Left lung (tissue), 14 donors: ENCODE measurements at places on chromosomes 5 and 9. TPM values are rescaled to one million over a fixed set of nuclear protein-coding genes. Genes with fewer than 3 reads are reported as not detected.

The SHC3 gene
- total RNA-seq, result 19.2 TPM

- no peaks in the 10 kb centered on the region for H3K36me3 ChIP-seq
- peak overlapping the region; percentile 78 for H3K27ac ChIP-seq
- DNase-seq, result peak; percentile 83
- H3K4me3 ChIP-seq, result peak overlapping the region; percentile 41
These were observed 40.7 kb upstream of the HSD17B4 start for GRCh38 chr5:119411361-119412278.

The FAM221B gene
- not detected for total RNA-seq

GRCh38 chr5:179852993-179853547 lies 5.5 kb downstream of the MRNIP start:
- H3K4me1 ChIP-seq, result peaks cover 13% of the 10 kb centered on the region
- DNase-seq, result no peak
- no peaks in the 10 kb centered on the region for H3K27me3 ChIP-seq
- H3K36me3 ChIP-seq, result peaks cover 41% of the 10 kb centered on the region

The DPYSL3 gene
- 64.3 TPM for total RNA-seq

DNA sequence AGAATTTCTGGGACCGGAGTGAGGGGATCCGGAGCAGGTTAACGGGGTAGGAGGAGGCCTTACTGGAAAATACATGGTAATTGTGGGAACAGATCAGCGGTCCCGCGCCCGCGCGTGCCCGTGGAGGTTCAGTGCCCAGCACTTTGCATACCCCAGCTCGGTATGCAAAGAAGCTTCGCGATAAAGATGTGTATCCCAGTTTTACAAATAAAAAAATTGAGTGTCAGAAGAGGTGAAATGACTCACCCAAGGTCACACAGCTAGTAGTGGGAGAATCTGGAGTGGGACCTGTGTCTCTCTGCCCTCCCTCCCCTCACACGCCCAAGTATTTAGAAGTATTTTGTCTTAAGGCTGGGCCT lies 967 bp downstream of the NEURL1B start:
- H3K36me3 ChIP-seq, result no peaks in the 10 kb centered on the region
- DNase-seq, result no peak
- no peaks in the 10 kb centered on the region for H3K27me3 ChIP-seq
- peaks cover 13% of the 10 kb centered on the region for H3K4me1 ChIP-seq

GRCh38 chr5:178152491-178153444 lies 917 bp downstream of the NHP2 start:
- peak overlapping the region; percentile 80 for H3K27ac ChIP-seq
- no peak for DNase-seq
- no peaks in the 10 kb centered on the region for H3K27me3 ChIP-seq
- peaks cover 39% of the 10 kb centered on the region for H3K36me3 ChIP-seq

DNA sequence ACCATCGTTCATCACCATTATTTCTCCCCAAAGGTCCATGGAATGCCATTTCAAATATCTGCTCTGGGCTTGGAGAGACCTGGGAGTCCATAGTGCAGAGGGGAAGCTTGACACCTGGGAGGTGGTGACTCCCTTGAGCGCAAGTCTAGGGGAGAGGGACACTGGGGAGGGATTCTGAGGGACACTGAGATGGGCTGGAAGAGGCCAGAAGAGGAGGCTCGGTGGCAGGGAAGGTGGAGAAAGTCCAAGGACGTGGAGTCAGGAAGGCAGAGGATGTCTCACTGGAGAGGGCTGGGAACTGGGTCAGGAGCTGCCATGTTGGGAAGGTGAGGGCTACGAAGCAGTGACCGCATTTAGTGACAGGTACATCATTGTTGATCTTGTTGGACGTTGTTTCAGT lies 160.3 kb upstream of the MVB12B start:
- DNase-seq, result no peak
- H3K4me3 ChIP-seq, result no peak overlapping the region
- H3K27me3 ChIP-seq, result no peaks in the 10 kb centered on the region
- H3K36me3 ChIP-seq, result no peaks in the 10 kb centered on the region
- no peak overlapping the region for H3K27ac ChIP-seq
- no peaks in the 10 kb centered on the region for H3K4me1 ChIP-seq

GRCh38 chr9:37997636-37998374 lies 71.2 kb downstream of the SHB start:
- no peaks in the 10 kb centered on the region for H3K36me3 ChIP-seq
- H3K4me3 ChIP-seq, result no peak overlapping the region
- no peak overlapping the region for H3K27ac ChIP-seq
- H3K27me3 ChIP-seq, result no peaks in the 10 kb centered on the region
- H3K4me1 ChIP-seq, result peaks cover 67% of the 10 kb centered on the region

DNA sequence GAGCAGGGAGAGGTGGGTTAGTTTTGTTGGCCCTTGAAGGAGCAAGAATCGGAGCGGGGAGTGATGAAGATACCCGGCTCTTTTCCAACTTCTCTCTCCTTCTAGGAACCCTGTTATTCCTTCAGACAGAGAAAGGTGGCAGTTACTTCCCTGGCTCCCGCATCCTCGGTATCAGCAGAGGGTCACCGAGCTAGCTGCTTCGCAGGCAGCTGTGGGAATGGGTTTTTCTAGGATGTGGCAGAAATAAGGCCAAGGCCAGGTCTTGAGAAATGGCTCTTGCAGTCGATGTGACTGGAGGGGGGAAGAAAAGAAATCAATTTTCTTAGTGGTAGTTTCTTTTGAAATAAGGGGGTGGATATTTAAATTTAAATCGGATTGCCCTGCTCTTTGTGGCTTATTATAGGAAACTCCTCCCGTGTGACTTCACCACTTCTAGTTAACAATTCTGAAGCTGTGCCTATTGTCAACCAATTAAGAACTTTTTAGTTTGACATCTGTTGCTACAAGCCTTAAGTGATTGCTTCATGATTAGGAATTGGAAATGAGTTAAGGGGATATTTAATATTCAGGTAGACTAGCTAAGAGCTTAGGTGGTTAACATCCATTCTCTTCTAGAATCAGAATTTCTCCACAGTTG lies 1.4 kb downstream of the SAP30L start:
- H3K4me1 ChIP-seq, result peaks cover 55% of the 10 kb centered on the region
- DNase-seq, result no peak
- peak overlapping the region; percentile 80 for H3K27ac ChIP-seq
- no peaks in the 10 kb centered on the region for H3K36me3 ChIP-seq

GRCh38 chr9:19925674-19926503 lies 137.1 kb upstream of the SLC24A2 start:
- H3K4me1 ChIP-seq, result peaks cover 6% of the 10 kb centered on the region
- H3K4me3 ChIP-seq, result peak overlapping the region; percentile 10
- no peak overlapping the region for H3K27ac ChIP-seq
- H3K27me3 ChIP-seq, result no peaks in the 10 kb centered on the region

GRCh38 chr9:83472221-83472665 lies 66.0 kb downstream of the FRMD3 start:
- no peak for DNase-seq
- no peaks in the 10 kb centered on the region for H3K36me3 ChIP-seq
- H3K4me1 ChIP-seq, result peaks cover 37% of the 10 kb centered on the region

- H3K4me3 ChIP-seq, result no peak overlapping the region
- no peaks in the 10 kb centered on the region for H3K36me3 ChIP-seq
- no peak for DNase-seq
- no peak overlapping the region for H3K27ac ChIP-seq
- H3K4me1 ChIP-seq, result no peaks in the 10 kb centered on the region
These were observed 86.3 kb upstream of the IRX1 start for GRCh38 chr5:3509290-3509689.

DNA sequence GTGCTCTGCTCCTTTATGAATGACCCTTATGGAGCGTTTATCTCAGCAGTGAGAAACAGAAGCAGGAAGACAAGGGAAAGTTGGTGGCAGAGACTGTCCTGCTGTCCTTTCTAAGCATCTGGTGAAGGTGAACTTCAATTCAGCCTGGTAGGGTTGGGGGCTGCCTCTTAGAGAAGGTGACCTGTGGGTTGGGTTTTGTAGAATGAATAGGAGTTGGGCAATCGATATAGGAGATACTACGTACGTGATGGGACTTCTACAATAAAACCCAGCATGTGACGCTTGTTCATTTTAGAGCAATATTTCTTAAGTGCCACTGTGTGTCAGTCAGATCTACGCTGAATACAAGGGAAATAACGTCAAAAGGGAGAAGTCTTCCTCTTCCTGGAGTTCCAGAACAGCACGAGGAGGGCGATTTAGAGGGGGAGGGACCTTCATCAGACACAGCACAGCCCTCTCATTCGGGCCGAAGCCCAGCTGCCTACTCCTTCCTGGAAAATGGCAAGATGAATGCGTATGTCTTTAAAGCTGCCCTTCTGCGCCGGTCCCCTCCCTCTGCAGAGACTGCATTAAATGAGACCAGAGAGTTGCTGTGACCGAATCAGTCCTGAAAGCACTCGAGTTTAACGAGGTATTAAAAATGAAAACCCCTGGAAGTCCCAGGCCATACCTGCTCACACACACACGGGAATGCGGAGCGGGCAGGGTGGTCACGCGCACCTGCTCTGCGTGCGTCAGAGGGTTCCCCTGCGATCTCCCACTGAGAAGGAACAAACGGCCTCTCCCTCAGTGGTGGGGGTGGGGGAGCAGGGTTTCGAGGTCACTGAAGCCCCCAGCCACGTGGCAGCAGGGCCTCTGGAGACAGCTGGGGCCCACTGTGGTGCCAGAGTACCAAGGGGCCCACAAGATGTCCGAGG lies 85.3 kb upstream of the SARDH start:
- H3K27me3 ChIP-seq, result no peaks in the 10 kb centered on the region
- H3K4me3 ChIP-seq, result no peak overlapping the region
- no peak for DNase-seq
- no peak overlapping the region for H3K27ac ChIP-seq
- H3K36me3 ChIP-seq, result no peaks in the 10 kb centered on the region

- no peaks in the 10 kb centered on the region for H3K4me1 ChIP-seq
- no peak overlapping the region for H3K27ac ChIP-seq
- no peak for DNase-seq
- no peaks in the 10 kb centered on the region for H3K36me3 ChIP-seq
- H3K27me3 ChIP-seq, result no peaks in the 10 kb centered on the region
- H3K4me3 ChIP-seq, result no peak overlapping the region
These were observed 284.4 kb downstream of the PIK3R1 start for GRCh38 chr5:68499987-68500386.

The GABBR2 gene
- total RNA-seq, result 0.89 TPM

The HRCT1 gene
- 3.1 TPM for total RNA-seq

- DNase-seq, result no peak
- no peaks in the 10 kb centered on the region for H3K27me3 ChIP-seq
- no peak overlapping the region for H3K27ac ChIP-seq
- H3K36me3 ChIP-seq, result no peaks in the 10 kb centered on the region
These were observed 18.7 kb downstream of the RETREG1 start for GRCh38 chr5:16597946-16598694.

- H3K4me1 ChIP-seq, result no peaks in the 10 kb centered on the region
- no peaks in the 10 kb centered on the region for H3K36me3 ChIP-seq
- no peak overlapping the region for H3K4me3 ChIP-seq
- H3K27ac ChIP-seq, result no peak overlapping the region
These were observed 722.9 kb upstream of the RGMB start for GRCh38 chr5:98050583-98050982.

DNA sequence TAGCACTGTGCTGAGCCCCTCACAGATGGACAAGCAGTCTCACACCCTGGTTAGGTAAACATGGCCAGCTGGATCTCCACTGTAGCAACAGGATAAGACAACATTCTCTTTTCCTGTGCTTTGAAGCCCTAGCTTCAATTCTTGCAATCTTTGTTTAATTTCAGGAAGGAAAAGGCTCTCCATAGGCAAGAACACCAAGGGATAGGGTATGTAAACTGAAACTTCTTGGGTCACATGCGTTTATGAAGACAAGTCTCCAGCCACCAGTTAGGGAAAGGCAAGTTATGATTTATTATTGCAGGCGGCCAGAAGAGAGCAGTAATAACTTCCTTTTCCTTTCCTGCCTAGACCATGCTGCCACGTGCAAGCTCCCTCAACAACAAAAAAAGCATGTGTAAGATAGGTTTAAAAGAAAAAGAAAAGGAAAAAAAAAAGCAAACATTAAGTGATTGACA lies 50.1 kb upstream of the POU5F2 start:
- DNase-seq, result peak; percentile 53
- H3K4me1 ChIP-seq, result peaks cover 22% of the 10 kb centered on the region
- H3K27me3 ChIP-seq, result no peaks in the 10 kb centered on the region
- H3K36me3 ChIP-seq, result no peaks in the 10 kb centered on the region
- H3K4me3 ChIP-seq, result no peak overlapping the region
- H3K27ac ChIP-seq, result no peak overlapping the region

DNA sequence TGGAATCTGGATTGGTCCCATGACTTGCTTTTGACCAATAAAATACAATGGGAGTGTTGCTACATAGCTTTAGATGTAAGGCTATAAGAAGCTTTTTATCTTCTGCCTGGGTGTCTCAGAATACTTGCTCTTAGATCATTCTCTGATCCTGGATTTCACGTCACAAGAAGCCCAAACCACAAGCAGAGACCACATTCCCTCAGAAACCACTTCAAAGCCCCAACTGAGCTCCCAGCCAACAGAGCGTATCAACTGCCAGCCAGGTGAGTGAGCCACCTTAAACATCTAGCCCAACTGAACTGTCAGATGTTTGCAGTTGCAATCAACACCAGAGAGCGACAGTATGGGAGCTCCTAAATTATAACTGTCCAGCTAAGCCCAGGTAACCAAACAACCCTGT lies 687.1 kb downstream of the TLE1 start:
- H3K4me1 ChIP-seq, result no peaks in the 10 kb centered on the region
- H3K4me3 ChIP-seq, result no peak overlapping the region
- H3K27me3 ChIP-seq, result no peaks in the 10 kb centered on the region
- no peaks in the 10 kb centered on the region for H3K36me3 ChIP-seq

DNA sequence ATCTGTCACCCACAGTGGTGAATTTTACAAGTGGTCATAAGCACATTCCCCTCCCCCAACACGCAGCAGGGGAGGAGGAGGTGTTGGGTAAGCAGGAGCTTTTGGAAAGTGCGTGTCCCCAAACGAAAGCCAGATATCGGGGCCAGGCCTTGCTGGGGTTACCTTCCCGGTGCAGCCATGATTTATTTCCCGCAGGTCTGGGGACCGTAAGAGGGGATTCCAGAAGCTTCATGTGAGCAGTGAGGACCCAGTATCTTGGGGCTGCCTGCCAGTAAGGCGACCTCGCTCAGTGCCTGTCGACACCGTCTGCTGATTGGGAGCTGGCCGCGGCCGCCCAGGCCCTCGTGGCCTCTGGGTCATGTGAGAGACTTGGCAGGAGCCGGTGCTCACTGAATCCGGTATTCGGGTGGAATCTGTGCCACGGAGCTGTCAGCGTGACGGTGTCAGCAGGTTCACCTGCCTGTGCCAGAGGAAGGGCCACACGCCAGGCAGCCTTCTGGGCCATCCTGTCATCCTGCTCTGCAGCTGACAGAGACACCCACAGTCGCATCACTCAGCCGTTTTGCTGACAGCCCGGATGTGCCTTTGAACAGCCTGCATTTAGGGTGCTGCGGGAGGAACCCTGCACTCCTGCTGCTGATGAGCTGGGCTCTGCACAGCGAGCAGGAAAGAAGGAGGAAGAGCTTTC lies 37.3 kb downstream of the SEC61B start:
- no peaks in the 10 kb centered on the region for H3K4me1 ChIP-seq
- DNase-seq, result peak; percentile 32
- no peaks in the 10 kb centered on the region for H3K36me3 ChIP-seq
- no peaks in the 10 kb centered on the region for H3K27me3 ChIP-seq
- peak overlapping the region; percentile 16 for H3K4me3 ChIP-seq
- H3K27ac ChIP-seq, result peak overlapping the region; percentile 11

GRCh38 chr5:16411741-16412455 lies 53.7 kb downstream of the ZNF622 start:
- H3K36me3 ChIP-seq, result no peaks in the 10 kb centered on the region
- H3K27me3 ChIP-seq, result no peaks in the 10 kb centered on the region
- no peaks in the 10 kb centered on the region for H3K4me1 ChIP-seq
- H3K27ac ChIP-seq, result no peak overlapping the region
- no peak for DNase-seq
- H3K4me3 ChIP-seq, result no peak overlapping the region

GRCh38 chr5:79932510-79933504 lies 58.3 kb downstream of the MTX3 start:
- H3K36me3 ChIP-seq, result no peaks in the 10 kb centered on the region
- DNase-seq, result no peak
- H3K27ac ChIP-seq, result no peak overlapping the region
- no peaks in the 10 kb centered on the region for H3K4me1 ChIP-seq
- H3K27me3 ChIP-seq, result no peaks in the 10 kb centered on the region
